ENCODE measurements at places on chromosomes 7 and 10. TPM values are rescaled to one million over a fixed set of nuclear protein-coding genes. Genes with fewer than 3 reads are reported as not detected.

Gene IRF5
- total RNA-seq, result 10.0 TPM

Gene SHOC2
- 81.0 TPM for total RNA-seq

Gene FAM241B
- 0.95 TPM for total RNA-seq

Gene DOCK1
- total RNA-seq, result 75.1 TPM

Gene PTPN20
- not detected for total RNA-seq

Gene CUZD1
- total RNA-seq, result 1.1 TPM

Gene UPK3B
- total RNA-seq, result 4.9 TPM

Gene ZNF467
- total RNA-seq, result 6.7 TPM

Gene CACNB2
- total RNA-seq, result 17.5 TPM

GRCh38 chr7:75756206-75756990, 15.6 kb downstream of the CCL26 start:
- no peaks in the 10 kb centered on the region for H3K27me3 ChIP-seq
- H3K36me3 ChIP-seq, result no peaks in the 10 kb centered on the region
- no peak for DNase-seq
- no peaks in the 10 kb centered on the region for H3K4me1 ChIP-seq

DNA sequence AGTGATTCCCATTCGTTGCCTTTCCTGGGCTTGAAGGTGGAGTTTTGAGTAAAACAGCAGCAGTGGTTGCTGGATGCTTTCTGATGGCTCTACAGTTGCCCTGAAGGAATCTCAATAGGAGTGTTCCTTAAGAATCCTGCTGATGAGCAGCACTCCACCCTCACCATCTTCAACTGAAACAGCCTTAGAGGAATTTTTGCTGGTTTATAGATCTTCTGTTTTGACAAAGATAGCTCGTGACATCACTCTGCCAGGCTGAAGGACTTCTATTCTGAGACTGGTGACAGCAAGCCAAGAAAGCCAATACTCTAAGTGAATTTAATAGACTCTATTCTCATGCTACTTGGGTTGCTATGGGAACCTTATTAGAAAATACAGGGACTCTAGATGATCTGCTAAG, 1014.7 kb downstream of the NRG3 start:
- no peaks in the 10 kb centered on the region for H3K4me1 ChIP-seq
- H3K27ac ChIP-seq, result no peak overlapping the region
- H3K36me3 ChIP-seq, result no peaks in the 10 kb centered on the region
- DNase-seq, result no peak
- H3K4me3 ChIP-seq, result no peak overlapping the region
- H3K27me3 ChIP-seq, result no peaks in the 10 kb centered on the region

DNA sequence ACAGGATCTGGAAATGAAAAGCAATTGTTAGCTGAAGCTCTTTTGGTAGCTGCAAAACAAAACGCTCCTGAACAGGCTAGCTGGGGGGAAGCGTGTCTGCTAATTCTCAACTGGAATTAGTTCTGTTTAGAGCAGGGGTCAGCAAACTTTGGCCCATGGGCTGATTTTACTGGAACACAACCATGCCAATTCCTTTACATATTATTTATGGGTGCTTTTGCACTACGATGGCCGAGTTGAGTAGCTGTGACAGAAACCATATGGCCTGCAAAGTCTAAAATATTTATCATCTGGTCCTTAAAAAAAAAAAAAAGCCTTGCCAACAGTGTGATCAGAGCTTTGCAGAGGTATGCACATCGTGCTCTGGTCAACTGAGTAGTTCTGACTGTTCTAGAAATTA, 108.4 kb upstream of the PDLIM1 start:
- peak overlapping the region; percentile 33 for H3K27ac ChIP-seq
- no peaks in the 10 kb centered on the region for H3K27me3 ChIP-seq
- H3K4me1 ChIP-seq, result peaks cover 8% of the 10 kb centered on the region
- H3K4me3 ChIP-seq, result no peak overlapping the region

GRCh38 chr7:130641040-130641439, 27.5 kb downstream of the COPG2 start:
- no peaks in the 10 kb centered on the region for H3K36me3 ChIP-seq
- H3K27ac ChIP-seq, result no peak overlapping the region
- no peaks in the 10 kb centered on the region for H3K27me3 ChIP-seq

GRCh38 chr10:19817231-19817933, 1.1 kb downstream of the PLXDC2 start:
- no peaks in the 10 kb centered on the region for H3K36me3 ChIP-seq

DNA sequence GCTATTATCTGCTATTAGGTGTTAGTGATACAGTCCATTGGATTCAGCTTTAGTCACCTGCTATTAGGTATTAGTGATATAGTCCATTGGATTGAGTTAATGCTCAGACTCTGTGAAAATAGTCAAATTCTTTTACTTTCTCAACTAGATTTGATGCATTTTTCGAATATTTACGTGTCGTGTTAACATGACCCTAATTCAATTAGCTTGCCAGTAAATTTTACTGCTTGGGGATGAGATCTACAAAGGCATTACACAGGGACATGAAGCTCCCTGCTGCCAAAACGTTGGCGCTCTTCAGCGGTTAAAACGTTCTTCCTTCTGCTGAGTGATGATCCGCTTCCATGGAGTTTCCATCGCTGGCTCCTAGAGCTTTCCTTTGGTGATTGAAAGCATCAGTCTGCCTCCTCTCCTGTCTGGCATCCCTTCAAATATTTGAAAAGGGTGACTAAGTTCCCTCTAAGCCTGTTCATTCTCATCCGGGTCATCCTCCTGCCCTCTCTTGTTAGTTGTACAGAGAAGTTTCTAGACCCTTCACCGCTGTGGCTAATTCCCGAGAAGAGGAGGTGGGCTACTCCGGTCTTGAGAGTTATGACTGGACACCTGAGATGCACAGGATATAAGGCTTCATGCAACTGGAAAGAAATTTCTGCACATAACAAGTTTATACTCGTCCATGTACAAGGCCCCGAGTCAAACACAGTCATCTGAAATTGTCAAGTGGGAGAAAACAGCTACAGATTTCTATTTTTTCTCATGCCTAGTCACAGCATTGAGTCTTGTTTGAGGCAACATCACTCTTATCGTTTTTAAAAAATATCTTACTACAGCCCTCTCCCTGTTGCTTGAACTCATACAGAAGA, 254.0 kb downstream of the KLF6 start:
- DNase-seq, result no peak
- H3K36me3 ChIP-seq, result no peaks in the 10 kb centered on the region
- no peak overlapping the region for H3K4me3 ChIP-seq
- H3K27me3 ChIP-seq, result no peaks in the 10 kb centered on the region
- H3K4me1 ChIP-seq, result peaks cover 15% of the 10 kb centered on the region

DNA sequence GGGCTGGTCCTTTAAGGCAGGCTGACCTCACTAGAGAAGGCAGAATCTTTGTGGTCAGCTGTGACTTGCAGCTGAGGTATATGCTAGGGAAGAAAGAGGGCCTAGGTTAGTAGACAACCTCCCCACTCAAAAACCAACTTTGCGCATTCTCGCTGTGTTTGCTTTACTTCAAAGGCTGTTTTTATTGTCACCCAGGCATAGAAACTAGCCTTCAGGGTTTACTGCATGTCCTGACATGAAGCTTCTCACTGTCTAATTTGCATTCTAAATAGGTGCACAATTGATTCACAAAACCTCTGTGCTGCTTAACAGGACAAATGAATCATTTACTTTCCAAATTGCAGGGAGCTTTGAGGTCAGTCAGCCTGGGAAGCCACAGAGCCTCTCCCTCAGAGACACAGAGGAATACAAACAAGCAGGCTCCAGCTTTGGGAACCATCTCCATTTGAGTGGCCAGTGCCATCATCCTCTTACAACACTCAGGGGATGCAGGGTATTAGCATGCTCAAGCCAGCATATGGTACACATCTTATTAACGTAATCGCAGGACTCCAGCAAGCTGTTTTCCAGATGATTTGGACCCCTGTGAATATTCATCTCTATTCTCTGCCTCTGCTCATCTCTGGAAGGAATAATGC, 596.4 kb upstream of the GHITM start:
- H3K36me3 ChIP-seq, result no peaks in the 10 kb centered on the region
- no peak overlapping the region for H3K27ac ChIP-seq
- H3K4me3 ChIP-seq, result no peak overlapping the region
- no peaks in the 10 kb centered on the region for H3K4me1 ChIP-seq
- H3K27me3 ChIP-seq, result no peaks in the 10 kb centered on the region
- DNase-seq, result no peak

DNA sequence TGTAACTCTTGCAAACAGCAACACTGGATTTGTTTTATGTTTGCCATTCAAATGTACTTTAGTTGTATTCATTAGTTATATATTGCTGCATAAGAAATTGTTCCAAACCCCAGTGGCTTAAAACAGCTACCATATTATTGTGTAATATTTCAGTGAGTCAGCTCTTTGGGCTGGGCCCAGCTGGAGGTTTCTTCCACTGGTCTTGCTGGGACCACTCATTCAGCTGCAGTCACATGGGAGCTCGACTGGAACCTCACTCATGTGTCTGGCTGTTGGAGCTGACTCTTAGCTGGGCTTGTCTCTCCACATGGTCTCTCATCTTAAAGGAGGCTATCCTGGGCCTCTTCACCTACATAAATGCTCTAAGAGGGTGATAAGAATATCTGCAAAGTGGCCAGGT, 23.2 kb upstream of the PIP4K2A start:
- no peak overlapping the region for H3K27ac ChIP-seq
- H3K4me3 ChIP-seq, result no peak overlapping the region
- H3K36me3 ChIP-seq, result no peaks in the 10 kb centered on the region
- no peak for DNase-seq
- H3K4me1 ChIP-seq, result no peaks in the 10 kb centered on the region

- H3K27me3 ChIP-seq, result no peaks in the 10 kb centered on the region
- no peak overlapping the region for H3K4me3 ChIP-seq
- H3K36me3 ChIP-seq, result no peaks in the 10 kb centered on the region
- H3K27ac ChIP-seq, result no peak overlapping the region
- no peak for DNase-seq
- H3K4me1 ChIP-seq, result peaks cover 14% of the 10 kb centered on the region
These were observed 2.6 kb downstream of the MEST start for GRCh38 chr7:130494431-130494858.

GRCh38 chr7:52831321-52831720, 204.1 kb upstream of the POM121L12 start:
- no peak overlapping the region for H3K27ac ChIP-seq
- H3K27me3 ChIP-seq, result no peaks in the 10 kb centered on the region
- H3K36me3 ChIP-seq, result no peaks in the 10 kb centered on the region
- H3K4me3 ChIP-seq, result no peak overlapping the region
- DNase-seq, result no peak
- H3K4me1 ChIP-seq, result no peaks in the 10 kb centered on the region

- H3K4me1 ChIP-seq, result no peaks in the 10 kb centered on the region
- no peak overlapping the region for H3K4me3 ChIP-seq
- H3K27ac ChIP-seq, result no peak overlapping the region
- H3K36me3 ChIP-seq, result no peaks in the 10 kb centered on the region
- H3K27me3 ChIP-seq, result no peaks in the 10 kb centered on the region
These were observed 604.8 kb upstream of the IGFBP3 start for GRCh38 chr7:46525876-46526275.

DNA sequence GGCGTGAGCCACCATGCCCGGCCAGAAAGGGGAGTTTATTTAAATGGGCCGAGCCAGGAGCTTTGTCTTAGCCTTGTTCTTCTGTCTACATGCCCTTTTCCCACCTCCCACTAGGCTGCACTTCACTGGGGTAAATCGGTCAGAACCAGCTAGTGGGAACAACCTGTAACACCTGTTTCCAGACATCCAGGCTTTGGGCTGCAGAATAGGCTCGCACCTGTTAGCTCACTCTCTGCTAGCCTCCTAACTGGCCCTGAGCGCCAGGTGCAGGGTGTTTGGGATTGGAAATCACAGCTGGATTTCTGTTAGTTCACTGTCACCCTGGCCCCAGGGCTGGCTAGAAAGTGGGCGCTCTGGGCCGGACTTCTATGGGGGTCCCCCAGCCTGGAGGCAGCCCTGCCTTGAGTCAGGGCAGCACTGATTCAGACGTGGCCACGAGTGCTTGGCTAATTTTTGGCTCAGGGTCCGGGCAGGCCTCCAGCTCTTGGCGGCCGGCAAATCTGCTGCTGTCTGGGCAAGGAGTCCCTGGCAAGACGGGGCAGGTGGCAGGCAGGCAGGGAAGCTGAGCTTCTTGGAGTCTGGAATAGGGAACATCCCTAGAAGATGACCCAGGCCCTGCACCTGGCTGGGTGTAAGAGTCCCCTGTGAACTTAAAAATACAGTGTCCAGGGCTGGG, 48.6 kb downstream of the GTF2IRD1 start:
- peak; percentile 32 for DNase-seq
- no peaks in the 10 kb centered on the region for H3K36me3 ChIP-seq
- no peaks in the 10 kb centered on the region for H3K27me3 ChIP-seq
- no peak overlapping the region for H3K4me3 ChIP-seq
- H3K27ac ChIP-seq, result peak overlapping the region; percentile 51

DNA sequence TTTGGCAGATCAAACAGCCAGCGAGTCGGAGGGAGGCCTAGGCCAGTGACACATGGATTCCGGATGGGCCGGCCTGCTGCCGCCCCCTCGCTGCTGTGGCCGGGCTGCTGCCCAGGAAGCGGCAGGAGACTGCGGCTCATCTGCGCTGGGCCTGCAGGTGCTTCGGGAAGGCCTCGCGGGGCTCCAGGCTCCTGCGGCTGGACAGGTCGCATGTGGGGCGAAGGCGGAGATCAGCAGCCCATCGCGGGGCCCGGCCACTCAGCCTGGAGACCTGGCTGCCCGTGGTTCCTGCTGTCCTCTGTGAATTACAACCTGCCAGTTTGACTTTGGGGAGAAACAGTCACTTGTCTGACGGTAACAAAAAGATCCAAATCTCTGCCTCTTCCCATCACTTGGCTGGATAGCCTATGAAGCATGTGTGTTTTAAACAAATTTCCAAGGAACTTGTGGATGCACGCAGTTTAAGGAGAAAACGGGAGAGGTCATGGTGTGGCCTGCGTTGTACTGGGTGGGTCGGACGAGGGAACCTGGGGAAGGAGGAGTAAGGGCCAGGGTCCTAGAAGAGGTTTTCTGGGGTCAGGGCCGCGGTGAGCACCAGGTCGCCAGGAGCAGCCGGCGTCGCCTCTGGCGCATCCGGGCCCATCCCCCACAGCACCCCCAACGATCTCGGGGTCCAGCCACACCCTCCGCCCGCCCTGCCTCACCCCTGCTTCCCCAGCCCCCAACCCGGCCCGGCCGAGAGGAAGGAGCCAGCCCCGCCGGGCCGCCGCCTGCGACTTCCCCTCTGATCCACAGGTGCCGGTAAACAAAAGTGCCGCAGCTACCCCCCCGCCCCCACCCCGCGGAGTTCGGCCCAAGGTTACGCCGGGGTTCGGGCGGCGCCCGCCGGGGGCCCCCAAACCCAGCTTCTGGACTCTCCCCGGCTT, 1.6 kb downstream of the SPOCK2 start:
- H3K4me1 ChIP-seq, result peaks cover 26% of the 10 kb centered on the region
- H3K36me3 ChIP-seq, result no peaks in the 10 kb centered on the region
- H3K27me3 ChIP-seq, result peaks cover 44% of the 10 kb centered on the region
- peak; percentile 65 for DNase-seq
- peak overlapping the region; percentile 46 for H3K4me3 ChIP-seq

GRCh38 chr10:67225226-67225625, 299.4 kb downstream of the LRRTM3 start:
- no peaks in the 10 kb centered on the region for H3K4me1 ChIP-seq
- peaks cover 6% of the 10 kb centered on the region for H3K27me3 ChIP-seq
- H3K27ac ChIP-seq, result no peak overlapping the region
- H3K4me3 ChIP-seq, result no peak overlapping the region
- no peaks in the 10 kb centered on the region for H3K36me3 ChIP-seq
